AG04449 (cell line): ENCODE measurements at places on chromosomes 12 and 14.

DNA sequence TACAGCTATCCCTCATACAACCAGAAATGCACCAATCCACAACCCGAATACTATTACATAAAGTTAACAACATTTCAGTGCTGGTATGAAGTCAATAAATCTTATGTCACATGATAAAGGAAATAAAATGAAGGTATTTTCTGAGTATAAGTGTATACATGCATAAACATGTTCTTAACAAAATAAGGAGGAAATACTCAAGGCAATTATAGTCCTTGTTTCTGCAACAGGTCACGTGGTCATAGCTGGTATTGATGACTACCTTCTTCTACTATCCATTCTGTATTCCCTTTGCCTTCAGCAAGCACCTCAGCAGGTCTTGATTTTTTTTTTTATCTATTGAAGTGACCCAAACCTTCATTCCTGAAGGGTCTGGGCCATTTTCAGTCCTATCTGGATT, 675.6 kb downstream of the RPL10L start:
- DNase-seq, result no peak

GRCh38 chr12:26564391-26564790, 268.6 kb downstream of the ITPR2 start:
- DNase-seq, result no peak

GRCh38 chr14:57161583-57162234, 107.0 kb downstream of the EXOC5 start:
- no peak for DNase-seq

GRCh38 chr12:62533087-62533754, 66.6 kb downstream of the MON2 start:
- no peak for DNase-seq

- DNase-seq, result no peak
Observed at GRCh38 chr14:64217308-64217707, 76.9 kb downstream of the ESR2 start.

GRCh38 chr14:22721213-22721612, 45.3 kb upstream of the OXA1L start:
- no peak for DNase-seq

GRCh38 chr12:106841510-106842302, 67.2 kb downstream of the RIC8B start:
- DNase-seq, result no peak

- no peak for DNase-seq
Observed at GRCh38 chr14:31942166-31942841, 134.8 kb upstream of the ARHGAP5 start.

DNA sequence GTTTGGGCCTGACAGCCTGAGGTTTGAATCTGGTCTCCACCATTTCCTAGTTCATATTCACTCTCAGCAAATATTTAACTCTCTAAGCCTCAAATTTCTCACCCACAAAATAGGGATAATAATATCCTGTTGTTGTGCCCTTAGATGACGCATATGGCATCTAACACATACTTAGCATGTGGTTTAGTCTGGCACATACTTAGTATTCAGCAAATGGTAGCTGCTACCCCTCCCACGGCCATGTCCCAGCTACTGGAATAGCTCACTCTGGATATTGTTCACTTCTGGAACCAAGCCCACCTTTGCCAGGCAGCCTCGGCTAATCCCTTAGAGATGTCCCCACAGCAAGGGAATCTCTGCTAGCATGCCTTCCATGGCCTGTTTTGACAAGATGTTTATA, 53.3 kb downstream of the BICD1 start:
- DNase-seq, result no peak

GRCh38 chr12:51889216-51890132, 1.6 kb downstream of the ANKRD33 start:
- DNase-seq, result no peak

DNA sequence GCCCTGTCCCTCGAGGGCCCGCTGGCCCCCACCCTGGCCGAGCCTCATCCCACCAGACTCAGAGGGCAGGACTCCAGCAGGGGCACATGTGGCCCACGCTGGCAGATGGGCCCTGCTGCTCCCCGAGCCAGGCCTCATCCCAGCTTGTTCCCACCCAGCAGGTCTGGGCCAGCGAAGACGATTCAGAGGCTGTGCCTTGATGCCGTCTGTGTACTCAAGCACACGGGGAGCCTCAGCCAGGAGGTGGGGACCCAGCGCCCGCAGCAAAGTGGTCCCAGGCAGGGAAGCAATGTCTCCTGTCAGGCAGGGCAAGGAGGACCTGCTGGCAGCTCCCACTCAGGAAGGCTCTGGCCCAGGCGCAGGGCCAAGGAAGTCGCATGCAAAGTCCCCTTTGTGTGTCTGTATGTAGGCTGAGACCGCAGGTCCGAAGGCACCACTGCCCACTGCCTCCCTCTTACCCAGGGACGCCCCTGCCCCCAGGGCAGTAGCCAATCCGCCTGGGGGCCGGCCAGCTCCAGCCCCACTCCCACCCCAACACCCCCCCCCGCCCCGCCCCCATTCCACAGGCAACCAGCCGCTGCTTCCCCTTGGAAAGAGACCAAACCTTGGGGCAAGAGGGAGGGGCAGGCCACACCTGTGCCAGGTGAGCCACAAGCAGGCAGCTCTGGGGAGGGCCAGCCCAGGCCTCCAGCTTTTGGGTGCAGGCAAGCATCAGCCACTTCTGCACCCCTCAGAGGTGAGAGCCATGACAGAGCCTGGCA, 9.4 kb downstream of the DEGS2 start:
- no peak for DNase-seq
